ENCODE measurements at places on chromosomes 11 and 22.

DNA sequence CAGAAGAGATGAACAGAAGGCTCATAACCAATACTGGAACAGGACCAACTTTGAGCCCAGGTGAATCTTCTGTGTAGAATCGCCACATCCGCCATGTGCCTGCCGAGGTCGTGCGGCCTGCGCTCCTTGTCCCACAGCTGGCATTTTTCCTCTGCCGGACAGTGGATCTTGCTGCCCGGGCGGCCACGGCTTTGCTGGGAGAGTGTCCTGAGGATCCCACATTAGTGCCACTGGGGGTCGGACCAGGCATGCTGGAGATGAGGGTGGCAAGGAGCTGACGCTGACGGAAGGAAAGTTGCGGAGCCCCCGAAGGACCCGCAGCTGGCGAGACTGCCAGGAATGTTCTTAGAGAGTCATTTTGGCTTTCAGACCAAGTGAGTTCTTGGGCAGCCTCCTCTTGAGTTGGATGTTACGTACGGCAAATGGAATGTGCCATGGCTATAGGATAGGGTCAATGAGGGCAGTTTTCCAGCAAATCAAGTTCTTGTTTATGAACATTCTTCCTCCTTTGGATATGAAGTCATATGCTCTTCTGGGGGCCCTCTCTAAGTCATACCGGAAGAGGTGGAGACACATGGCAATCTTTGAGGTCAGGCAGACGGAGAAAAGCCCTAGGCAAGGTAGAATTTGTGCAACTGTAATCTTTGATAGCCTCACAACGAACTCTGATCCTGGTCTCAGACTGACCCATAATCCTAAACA, 57.4 kb upstream of the NUP160 start:
- no peak for DNase-seq

GRCh38 chr11:102499151-102499550, 31.4 kb downstream of the MMP7 start:
- DNase-seq: no peak

DNA sequence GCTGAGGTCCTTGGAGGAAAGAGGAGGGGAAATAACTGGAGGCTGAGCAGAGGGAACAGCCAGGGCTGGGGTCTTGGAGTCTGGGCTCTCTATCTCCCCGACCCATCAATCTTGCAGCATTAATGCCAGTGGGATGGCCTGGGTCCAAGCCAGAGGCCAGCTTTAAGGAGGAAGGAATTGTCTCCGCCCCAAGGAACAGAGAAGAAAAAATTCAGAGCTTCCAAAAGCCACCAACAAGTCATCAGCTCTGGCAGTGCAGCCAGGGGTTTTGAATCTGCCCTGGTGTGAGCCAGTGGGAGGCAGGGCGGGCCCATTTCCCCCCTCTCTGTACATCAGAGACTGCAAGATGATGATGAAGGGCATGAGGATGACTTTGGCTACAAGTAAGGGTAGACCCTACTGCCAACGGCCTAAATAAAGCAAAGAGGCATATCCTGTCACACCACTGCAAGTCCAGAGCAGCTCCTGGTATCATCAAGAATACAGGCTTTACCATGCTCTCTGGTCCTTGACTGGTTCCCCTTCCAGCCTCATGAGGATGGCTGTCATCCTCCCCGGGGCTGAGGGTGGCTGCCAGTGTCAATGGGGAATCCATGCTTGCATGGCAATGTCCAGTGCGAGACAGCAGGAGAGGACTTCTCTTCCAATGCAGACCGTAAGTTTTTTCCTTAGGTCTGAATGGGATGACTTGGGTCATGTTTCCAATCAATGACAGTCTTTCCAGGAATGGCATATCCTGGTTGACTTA, 34.4 kb downstream of the LRRC32 start:
- no peak for DNase-seq

GRCh38 chr11:42709216-42709615, 602.6 kb upstream of the API5 start:
- no peak for DNase-seq

DNA sequence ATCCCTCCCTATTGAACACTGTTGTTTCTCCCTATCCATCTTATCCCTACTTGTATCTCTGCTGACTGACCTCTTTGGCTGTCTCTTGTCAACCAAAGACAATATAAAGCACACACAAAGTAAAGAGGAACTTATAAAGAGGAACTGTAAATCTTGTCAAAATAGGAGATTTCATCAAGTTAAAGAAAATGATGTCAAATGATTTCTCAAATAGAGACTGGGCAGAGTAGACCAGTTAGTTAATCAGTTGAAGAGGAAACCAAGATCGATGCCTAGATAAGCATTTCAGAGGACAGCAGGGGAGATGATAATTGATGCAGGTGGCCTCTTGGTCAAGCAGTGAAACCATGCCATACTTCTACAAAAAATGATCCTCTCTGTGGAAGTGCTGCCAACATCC, 22.7 kb downstream of the KCNQ1OT1 start:
- DNase-seq: no peak

DNA sequence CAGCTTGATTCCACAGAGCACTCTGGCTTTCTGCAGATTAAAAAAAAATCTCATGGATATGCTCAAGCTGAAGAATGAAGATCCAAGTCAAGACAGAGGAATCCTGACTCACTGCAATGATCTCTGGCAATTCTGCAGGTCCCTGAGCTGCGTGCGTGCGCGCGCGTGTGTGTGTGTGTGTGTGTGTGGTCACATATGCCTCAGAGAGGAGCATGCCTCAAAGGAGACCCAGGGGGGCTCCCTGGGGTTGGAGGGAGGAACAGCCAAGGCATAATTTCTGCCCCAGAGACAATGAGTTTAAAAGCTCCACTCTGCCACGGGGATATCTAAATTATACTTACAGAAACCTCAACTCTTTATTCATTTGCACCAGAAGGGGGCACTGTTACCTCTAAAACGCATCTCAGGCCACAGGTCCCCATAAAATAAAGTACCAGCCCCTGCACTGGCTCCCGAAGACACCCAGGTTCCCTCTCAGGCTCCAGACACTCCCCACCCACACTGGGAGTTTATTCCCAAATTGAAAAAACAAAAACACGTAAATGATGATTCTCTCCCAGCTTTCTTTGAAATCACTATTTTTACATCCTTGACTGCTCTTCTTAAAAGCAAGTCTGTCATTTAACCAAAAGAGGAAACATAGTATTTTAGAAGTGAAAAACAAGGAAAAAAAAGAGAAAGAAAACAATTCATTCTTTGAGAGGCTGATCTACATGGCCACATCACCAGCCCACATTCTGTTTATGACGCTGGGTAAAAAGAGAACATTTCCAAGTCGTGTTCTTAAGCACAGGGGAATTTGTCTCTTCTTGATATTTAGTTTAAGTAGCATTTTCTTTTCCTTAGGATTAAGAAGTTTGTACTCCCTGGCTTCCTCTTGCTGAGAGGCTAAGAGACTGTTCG, 401.0 kb downstream of the LARGE1 start:
- DNase-seq: no peak

GRCh38 chr22:19959043-19959586, 17.5 kb upstream of the TXNRD2 start:
- DNase-seq: no peak

DNA sequence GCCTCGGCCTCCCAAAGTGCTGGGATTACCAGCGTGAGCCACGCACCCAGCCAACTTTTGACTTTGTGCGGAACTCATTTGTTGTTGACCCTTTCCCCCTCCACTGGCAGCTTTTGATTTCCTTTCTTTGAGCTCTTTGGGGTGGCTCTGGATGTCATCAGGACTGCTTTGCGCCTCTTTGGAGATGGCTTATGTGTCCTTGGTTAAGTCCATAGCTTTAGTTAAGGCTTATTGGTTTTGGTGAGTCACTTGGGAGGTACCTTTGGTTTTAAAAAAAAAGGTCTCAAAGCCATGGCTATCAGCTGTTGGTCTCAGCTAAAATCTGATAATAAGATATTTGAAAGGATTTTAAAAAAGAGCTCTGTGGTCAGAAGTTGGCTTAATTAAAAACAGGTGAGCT, 5.1 kb upstream of the ARSA start:
- no peak for DNase-seq

DNA sequence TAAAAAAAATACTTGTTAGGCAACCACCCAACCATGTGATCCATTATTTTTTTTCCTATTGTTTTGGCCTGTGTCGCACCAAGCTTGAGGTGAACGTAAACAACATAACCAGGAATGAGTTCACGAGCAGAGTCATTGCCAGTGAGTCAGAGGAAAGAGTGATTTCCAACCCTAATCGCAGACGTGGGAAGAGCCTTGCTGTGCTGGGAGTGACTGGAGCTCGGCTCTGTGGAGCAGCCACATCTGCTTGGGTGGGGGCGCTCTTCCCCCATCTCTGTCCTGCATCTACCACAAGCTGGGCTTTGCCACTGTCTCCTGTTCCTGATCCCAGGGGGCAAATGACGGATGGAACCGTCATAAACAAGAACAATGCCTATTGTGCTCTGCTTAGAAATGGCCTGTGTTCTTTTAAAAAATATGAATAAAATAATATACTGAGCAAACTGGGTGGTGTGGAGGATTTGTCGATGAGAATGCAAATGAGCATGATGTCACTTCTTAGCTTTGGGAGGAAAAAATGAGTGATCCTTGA, 210.0 kb downstream of the KIRREL3 start:
- DNase-seq: no peak

DNA sequence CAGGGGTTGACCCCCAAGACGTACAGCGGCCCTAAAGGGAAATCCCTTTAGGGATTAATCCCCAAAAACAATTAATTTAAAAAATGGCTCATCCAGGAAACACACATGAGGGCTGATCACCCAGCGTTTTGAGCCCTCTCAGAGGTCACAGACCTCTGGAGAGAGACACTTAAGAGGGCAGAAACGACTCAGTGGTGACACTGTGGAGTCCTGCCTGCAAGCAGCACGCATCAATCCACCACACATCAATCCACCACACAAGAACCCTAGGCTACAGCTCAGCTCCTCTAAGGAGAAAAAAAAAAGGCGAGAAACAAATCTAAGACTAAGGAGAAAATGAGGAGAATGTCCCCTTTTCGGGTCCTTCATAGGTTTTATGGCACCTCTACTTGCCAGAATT, 12.5 kb upstream of the SELENOH start:
- no peak for DNase-seq

GRCh38 chr11:113894421-113894996, 10.1 kb upstream of the HTR3B start:
- DNase-seq: no peak

GRCh38 chr22:45317551-45318167, 7.9 kb downstream of the FAM118A start:
- DNase-seq: no peak

DNA sequence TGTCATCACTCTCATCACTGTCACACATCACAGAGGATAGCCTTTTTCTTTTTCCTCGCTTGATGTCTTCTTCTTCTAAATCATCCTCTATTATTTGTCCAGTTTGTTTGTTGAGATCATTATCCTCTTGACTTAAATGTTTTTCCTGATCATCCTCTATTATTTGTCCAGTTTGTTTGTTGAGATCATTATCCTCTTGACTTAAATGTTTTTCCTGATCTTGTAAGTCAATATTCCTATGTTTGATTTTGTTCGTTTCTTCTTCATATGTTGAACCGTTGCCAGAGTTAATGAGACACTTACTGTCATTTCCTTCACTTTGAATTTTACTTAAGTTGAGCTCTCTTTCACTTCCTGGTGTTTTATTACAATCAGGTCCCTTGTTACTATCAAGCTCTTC, 5.6 kb downstream of the CCDC82 start:
- DNase-seq: no peak

GRCh38 chr22:37386441-37386840, 40.8 kb downstream of the ELFN2 start:
- DNase-seq: no peak

DNA sequence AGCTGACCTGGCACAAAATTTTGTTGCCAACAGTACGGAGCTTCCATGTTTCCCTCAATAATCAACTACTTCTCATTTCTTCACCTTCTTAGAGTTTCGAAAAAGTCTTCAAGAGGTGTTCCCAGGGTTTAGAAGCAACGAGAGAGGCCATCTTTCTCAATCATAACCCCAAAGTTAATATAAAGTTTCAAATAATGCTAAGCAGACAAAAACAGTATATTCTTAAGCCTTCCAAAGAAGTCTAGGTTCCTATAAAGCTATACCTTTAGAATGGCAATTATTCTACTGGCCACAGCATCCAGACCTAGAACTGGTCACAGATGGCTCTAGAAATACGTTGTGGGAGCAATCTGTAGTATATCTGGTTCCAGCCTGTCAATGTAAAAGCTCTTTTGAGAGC, 16.9 kb downstream of the DDX6 start:
- no peak for DNase-seq

DNA sequence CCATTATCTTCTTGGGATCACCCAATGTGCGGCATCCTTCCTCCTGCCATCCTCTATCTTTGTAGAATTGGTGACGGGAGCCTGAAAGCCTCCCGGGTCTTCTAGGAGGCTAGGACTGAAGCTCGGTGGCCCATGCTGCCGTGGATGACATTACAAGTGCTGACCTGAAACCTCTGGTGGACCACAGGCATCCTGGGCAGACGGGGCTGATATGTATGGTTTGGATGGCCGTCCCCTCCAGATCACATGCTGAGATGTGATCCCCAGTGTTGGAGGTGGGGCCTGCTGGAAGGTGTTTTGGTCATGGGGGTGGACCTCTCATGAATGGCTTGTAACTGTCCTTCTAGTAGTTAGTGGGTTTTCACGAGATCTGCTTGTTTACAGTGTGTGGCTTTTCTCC, 1525.8 kb downstream of the BRD1 start:
- DNase-seq: no peak

DNA sequence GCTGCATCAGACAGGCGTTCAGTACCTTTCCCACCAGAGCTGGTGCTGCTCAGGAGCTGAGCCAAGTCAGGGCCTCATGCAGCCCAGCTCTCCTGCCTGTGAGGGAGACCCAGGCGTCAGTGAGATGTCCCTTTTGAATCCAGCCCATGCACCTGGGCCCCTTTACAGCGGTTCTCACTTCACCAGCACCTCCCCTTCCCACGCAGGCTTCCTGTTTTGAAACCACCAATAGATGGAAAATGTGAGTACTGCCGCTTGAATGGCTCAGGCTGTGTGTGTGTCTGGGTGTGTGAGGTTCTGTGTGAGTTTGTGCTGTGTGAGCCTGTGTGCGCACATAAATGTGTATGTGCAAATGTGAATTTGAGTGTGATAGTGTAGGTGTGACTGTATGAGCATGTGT, 88.4 kb downstream of the UBASH3B start:
- peak; percentile 65 for DNase-seq

DNA sequence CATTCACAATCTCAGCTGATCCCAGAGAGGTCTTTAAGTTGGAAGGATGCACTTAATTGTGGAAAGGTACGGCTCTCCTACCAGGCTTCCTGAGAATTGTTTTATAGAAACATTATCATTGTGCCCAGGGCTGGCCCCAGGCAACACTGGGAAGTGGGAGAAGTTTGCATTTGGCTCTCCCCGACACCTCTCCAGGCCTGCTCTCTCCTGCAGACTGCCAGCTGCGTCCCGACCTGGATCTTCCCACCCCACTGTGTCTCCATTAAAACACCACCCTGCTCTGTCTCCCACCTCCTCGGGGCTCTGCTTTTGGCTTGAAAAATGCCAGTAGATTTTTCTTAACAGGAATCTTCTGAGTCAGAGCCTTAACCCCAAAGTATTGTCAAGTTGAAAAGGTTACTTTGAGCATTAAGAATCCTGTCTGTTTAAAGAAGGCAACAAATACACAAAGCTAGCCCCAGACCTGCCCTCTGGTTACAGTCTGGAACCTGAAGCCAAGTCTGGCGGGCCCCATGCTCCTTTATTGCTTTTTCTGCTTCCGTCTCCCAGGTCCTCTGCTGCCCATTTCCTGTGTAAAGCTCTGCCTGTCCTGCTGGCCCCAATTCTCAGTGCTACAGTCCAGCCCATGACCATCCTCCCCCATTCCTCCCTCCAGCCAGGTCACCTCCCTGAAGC, 530.2 kb downstream of the SOX6 start:
- DNase-seq: no peak

- DNase-seq: no peak
Measured at GRCh38 chr22:20155330-20156041, 4.6 kb upstream of the CCDC188 start.

- no peak for DNase-seq
Measured at GRCh38 chr22:31891366-31892079, 52.8 kb upstream of the YWHAH start.

Data from stimulated activated CD4-positive, alpha-beta T cell treated with anti-CD3 and anti-CD28 coated beads, Interleukin-1b, Interleukin-23, amount 100 ng/mL, for 1 hour (primary cell).